Right forelimb (tissue), 1 donor: ENCODE measurements at places on chromosomes 5 and 9.

- no peak for DNase-seq
Observed at GRCh38 chr5:88821161-88821560, 61.8 kb downstream of the MEF2C start.

DNA sequence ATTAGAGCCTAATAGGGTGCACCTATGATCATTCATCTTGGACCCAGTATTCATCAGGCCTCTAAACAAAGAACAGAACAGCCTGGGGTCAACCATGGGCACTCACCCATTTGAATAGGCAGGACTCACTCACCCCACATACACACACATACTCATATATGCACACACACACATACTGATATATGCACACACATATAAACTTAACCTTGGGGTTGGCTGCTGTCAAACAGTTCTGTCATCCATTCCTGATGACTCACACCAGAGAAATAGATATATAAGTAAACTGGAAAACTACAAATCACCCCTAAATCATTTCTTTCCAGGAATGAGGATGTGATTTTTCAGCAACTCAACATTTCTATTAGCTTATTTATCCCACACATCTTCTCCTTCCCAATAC lies 51.3 kb downstream of the ARL15 start:
- no peak for DNase-seq

DNA sequence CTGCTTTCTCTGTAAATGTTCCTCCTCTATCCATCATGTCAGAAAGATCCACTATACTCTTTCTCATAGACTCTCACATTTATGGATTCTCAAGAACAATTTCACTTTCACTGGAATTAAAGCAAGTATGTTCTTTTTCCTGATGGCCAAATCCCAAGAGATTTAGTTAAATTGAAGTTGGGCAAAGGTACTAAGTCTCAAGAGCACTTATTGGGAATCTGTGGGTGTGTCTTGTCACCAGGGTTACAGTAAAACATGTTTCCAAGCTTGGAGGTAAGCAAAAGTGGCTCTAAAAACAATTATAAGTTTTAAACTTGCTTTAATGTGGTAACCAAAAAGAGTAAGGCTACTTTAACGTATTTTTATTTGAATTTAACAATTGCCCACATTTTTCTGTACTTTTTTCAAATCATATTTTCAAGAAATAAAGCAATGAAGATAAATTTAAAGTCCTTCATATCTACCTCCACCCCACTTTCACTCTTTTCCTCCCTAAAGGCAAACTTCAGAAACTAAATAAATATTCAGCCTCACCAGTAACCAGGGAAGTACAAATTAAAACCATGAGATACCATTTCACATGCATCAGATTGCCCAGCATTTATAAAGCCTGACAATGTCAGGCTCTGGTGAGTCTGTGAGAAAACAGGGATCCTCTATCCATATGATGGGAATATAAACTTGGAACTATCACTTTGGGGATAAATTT lies 387.4 kb downstream of the CETN3 start:
- DNase-seq: no peak

- DNase-seq: no peak
Observed at GRCh38 chr9:137960496-137960895, 82.9 kb downstream of the CACNA1B start.

DNA sequence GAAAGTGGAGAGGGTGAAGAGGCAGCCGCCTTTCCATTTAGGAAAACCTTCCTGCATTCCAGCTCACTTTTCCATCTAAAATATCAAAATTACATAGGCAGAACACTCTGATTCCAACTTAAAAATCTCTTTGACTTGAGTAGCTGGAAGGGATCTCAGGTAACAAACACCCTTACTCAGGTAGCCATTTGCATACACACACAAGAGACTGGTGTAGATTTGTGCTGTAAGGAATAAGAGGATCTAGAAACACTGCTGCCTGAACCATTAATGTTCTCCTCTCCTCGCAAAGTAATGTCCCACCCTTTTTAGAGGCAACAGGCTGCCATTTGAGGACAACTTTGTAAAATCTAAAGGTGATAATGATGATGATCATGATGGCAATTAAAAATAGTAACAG lies 53.5 kb downstream of the BNC2 start:
- DNase-seq: no peak

GRCh38 chr5:122896598-122897282 lies 51.3 kb downstream of the SNX24 start:
- no peak for DNase-seq

- no peak for DNase-seq
Observed at GRCh38 chr5:59000211-59000610, 417.3 kb downstream of the RAB3C start.

DNA sequence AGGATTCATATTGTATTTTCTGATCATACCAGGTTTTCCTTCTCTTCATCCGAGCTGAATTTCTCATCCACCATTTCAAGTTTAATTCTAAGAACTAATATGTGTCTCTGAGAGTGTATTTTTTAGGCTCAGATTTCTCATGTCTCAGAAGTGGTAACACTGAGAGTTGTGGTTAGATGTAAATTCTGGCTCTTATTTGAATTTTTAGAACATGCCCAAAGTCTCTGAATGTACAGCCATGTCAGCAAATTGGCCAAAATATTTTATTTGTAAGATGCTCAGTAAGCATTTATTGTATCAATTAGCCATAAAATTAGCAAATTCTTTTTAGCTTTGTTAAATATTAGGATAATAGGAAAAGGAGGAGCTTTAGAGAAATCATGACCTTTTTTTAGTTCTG lies 16.6 kb downstream of the SV2C start:
- no peak for DNase-seq

- no peak for DNase-seq
Observed at GRCh38 chr5:134467231-134467630, 55.5 kb upstream of the CDKN2AIPNL start.

DNA sequence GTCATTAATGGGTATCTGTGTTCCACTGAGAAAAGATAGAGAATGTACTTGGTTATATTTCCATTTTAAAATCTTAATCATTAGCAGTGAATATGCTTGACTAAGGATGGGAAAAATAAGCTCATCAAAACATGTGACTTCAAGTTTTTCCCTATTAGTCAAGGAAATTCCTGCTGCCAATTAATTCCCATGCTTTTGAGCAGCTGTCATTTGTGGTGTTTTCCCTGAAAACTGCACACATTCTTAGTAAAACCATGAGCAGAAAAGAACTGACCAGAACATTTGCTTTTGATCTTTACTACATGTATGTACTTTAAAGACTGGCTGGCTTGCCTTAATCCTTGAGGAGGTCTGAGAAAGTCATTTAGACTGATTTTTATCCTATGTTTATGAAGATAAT lies 75.2 kb downstream of the AOPEP start:
- DNase-seq: no peak

GRCh38 chr5:14217587-14217986 lies 74.4 kb downstream of the TRIO start:
- DNase-seq: no peak

GRCh38 chr5:93845376-93845775 lies 104.0 kb upstream of the POU5F2 start:
- DNase-seq: no peak

GRCh38 chr9:3648722-3649246 lies 123.0 kb upstream of the RFX3 start:
- no peak for DNase-seq

DNA sequence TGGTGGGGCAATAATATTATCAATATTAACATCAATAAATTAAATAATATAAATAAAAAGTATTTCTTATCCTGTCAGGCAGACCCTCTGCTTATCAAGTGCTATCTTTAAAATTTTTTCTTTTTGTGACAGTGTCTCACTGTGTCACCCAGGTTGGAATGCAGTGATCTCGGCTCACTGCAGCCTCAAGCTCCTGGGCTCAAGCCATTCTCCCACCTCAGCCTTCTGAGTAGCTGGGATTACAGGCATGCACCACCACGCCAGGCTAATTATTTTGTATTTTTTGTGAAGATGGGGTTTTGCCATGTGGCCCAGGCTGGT lies 53.2 kb downstream of the NDST1 start:
- DNase-seq: no peak

DNA sequence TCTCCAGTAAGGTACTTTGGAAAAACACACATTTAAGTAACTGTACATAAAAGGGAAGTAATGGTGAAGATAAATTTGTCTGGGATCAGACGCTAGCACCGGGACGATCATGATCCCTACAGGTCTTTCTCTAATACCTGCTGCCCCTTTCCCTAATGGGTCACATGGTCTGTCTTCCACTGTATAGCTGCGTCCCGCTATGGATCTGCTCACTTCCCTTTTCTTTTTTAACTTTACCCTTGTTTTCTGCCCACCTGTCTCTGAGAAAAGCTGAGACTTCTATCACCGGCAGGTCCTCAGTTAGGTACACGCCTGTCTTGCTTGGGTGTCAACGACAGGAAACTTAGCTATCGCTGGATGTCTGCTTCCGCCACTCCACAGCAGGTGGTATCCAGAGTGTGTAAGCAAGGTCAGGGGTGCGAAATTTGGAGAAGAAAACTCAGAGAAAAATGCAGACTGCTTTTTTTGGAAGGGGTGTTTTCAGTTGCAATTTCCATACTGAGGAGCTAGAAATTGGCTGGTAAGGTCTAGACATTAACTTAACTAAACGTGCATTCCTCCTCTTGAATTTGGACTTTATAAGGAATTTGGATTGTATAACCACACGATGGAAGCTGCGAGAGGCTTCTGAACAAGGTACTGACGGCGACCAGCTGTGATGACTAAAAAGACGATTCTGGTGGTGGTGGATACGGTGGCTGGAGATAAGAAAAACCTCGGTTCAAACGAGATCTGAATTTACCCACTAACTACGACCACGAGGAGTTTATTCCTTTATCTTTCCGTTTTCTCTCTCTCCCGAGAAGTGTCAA lies 1.1 kb upstream of the ICE1 start:
- DNase-seq: no peak

GRCh38 chr9:83671451-83671850 lies 36.3 kb downstream of the UBQLN1 start:
- no peak for DNase-seq

GRCh38 chr5:102528600-102528999 lies 29.8 kb upstream of the SLCO6A1 start:
- no peak for DNase-seq

GRCh38 chr9:124384846-124385245 lies 30.4 kb downstream of the PSMB7 start:
- no peak for DNase-seq

DNA sequence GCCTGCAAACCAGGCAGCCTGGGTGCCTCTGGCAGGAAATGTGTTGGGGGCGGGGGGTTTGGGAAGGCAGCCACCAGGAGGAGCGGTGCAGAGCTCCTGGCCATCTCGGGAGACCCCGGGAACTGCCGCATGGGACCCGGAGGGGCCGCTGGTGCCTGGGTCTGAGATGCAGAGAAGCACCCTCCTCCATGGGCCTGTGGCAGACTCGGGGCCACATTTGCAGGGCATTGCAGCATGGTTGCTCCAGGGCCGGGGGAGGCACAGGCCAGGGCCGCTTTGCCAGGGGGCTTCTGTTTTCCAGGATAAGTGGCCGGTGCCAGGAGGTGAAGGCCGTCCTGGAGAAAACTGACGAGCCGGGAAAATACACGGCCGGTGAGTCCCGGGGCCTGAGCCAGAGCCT lies 1.7 kb downstream of the LCN1 start:
- peak; percentile 30 for DNase-seq

DNA sequence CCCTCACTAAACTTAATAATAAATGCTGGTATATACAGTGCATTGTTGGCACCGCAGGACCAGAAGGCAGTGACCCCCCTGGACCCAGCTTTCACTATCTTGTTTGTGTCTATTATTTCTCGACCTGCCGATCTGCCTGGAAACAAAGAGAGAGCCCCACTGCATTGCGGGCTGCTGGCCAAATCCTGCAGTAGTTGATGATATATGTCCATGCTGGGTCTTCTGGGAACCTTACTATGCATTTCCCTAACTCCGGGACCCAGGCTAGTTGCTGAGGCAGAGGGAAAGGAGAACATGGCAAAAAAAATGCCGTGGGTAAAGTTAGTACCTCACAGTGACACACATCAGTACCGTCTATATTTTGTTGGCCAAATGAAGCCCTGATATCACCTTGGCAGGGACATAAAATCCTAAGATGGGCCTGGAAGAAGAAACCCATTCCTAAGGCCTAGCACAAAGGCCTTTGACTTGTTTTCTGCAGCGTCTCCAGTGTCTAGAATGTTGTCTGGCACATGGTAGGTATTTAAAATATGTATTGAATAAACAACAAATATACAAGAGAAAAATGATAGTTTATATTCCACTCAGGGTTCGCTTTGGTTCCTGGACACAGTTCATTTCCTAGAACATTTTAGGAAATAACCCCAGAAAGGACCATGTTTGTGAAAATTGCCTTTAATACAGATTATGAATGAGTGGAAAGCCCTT lies 46.1 kb downstream of the NMUR2 start:
- no peak for DNase-seq

DNA sequence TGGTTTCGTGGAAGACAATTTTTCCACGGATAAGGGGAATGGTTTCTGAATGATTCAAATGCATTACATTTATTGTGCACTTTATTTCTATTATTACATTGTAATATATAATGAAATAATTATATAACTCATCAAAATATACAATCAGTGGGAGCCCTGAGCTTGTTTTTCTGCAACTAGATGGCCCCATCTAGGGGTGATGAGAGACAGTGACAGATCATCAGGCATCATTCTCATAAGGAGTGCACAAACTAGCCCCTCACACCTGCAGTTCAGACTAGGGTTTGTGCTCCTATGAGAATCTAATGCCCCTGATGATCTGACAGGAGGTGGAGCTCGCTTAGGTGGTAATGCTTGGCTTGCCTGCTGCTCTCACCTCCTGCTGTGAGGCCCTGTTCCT lies 6.4 kb downstream of the ISCA1 start:
- no peak for DNase-seq

DNA sequence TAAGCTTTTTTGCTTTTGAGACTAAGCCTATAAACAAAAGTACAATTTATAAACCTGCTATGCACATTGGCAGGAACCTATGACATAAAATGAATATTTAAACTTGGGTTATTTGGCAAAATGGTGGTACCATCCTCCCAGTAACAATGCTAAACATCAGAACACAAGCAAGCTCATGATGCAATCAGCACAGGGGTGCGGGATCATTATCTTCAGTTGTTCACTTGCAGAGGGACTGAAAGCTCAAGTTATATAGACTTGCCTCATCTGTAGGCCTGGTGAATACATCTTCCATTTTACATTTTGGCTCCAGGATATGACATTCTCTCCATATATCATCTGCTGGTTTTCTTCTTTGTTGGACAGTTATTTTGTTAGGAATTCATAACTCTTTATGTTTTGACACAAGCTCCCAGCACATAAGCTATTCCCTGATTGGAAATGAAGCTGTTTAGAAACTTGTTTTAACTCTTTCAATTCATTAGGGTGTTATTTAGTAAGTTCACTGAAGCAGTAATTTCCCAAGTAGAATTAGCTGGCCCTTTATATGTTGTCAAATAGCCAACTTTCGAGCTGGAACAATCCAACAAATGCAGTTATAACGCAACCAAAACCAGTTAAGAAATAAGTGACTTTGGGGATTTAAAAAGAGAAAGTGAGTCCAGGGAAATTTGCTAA lies 124.7 kb upstream of the LIFR start:
- DNase-seq: no peak

- no peak for DNase-seq
Observed at GRCh38 chr5:35303152-35303551, 72.9 kb upstream of the PRLR start.

DNA sequence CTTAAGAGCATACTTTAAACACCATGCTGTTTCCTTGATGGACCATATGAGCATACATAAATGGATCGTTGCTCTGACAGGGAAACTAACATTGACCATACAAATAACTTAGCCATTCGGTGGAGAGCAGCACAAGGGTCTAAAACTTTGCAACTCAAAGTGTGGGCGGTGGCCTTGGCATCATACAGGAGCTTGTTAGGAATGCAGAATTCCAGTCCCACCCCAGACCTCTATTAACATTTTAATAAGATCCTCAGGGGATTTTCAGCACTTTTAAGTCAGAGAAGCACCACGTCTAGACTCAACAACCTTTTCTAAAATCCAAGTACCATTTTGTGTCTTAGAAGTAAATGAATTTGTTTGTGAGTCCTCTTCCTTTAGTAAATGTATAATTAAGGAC lies 260.9 kb downstream of the EBF1 start:
- no peak for DNase-seq
